ENCODE measurements at places on chromosomes 3 and 15.

- peak; percentile 19 for DNase-seq
These were observed 33.3 kb downstream of the NPTN start for GRCh38 chr15:73599934-73600333.

DNA sequence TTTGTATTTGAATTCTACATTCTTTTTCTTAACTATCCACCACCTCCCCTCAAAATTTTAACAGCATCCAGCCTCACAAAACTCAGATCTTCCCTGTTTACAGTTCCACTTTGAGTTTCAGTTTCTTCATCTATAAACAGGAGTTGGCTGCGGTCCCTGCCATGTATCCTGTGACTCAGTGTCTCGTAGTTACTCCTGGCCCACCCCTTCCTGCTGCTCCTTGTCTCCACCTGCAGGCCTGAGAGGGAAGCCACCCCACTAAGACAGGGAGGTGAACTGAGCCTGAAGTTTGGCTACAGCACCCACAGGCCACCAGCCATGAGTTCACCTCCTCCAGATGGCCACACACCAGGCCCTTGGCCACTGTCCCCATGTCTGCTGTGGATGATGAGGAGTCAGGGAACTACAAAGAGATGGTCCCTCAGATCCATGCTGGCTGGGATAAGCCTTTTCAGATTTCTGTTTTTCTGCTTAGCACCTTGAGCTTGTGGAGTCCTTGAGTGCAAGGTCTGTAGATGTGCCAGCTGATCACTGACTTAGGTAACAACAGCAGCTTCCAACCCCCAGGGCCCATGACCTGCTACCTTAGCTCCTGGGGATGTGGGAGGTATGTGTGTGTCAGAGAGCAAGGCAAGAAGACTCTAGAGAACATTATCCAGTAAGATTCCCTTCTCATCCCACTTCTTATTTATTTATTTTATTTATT is 37.5 kb downstream of the CD86 start:
- DNase-seq = peak; percentile 5

- peak; percentile 42 for DNase-seq
These were observed 59.9 kb downstream of the ZNF621 start for GRCh38 chr3:40584625-40585189.

DNA sequence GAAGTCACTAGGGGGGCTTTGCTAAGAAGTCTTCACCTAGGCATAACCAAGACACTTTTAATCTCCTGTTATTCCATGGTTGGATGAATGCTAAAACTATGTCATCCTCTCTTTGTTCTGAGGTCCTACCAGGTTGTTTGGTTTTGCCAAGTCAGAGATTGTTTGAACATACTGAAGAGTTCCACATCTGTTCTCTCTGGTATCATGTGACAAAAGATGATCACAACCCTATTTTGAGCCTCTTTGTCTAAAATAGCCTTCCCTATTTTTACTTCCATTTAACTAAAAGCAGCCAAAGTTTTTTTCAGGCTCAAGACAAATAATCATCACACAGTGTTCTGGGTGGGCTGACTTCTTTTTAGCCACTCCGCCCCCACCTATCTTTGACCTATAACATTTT is 218.4 kb upstream of the LMCD1 start:
- DNase-seq = no peak

DNA sequence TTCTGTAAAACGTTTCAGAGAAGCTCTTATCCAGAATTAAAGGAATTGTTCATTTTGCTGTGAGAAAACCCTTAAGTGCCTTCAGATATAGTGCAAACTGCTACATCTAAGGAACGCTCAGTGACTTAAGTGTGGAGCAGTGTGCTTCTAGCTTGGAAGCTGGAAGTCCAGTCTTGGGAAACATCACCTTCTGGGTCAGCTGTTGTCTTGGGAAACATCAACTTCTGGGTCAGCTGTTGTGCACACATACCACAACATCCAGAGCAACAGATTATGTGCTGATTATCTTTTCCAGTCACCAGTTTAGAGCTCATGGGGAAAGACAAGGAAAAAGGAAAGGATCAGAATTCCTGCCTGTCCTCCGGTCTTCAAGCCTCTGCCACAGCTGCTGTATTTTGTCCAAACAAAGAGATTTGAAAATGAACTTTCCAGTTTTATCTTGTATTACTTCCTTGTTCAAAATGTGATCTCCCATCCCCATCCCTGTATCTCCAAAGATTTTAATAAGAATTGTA is 713.6 kb downstream of the NSUN3 start:
- DNase-seq = no peak

- peak; percentile 14 for DNase-seq
These were observed 927 bp downstream of the SMAD6 start for GRCh38 chr15:66702787-66703539.

DNA sequence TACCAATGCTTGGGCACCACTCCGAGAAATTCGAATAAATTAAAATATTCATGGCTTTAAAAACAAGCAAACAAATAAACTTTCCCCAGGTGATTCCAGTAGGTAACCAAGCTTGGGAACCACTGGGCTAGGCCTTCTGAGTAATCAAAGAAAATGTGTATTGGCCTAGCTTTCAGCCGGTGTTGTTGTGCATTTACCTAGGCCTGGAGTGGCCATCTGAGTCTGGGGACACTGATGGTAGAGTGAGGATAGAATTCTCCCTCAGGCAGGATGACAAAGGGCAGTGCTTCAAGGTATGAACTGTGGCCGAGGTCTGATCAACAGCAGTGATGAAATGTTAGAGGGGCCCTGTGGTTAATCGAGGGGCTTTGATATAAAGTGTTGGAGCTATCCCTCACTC is 440.5 kb downstream of the EPHB1 start:
- no peak for DNase-seq

DNA sequence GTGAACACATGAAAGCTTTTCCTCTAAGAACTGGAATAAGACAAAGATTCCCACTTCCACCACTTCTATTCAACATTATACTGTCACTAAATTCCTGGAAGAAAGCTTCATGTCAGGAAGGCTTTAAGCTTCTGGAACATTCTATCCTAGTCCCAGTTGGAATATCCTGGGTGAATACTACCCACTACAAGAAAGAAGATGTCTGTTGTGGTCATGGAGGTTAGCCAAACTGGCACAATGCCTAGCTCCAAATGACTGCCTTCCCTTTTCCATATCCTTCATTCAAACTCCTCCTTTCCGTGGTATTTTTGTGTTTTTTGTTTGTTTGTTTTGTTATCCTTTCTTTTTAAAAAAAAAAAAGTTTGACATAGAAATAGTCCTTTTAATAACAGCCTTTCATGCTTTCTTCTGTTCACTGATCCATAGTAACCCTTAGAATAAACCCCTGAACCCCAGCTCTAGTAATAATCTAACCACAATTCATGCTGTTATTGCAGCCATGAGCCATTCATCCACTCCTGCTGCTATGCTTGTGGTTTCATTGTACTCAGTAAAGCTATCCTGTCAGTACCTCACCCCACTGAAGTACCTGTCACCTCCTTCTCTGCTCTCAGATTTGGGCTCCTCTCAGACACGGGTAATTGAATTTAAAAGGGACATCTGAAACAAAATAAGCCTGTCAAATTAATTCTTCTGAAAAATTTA is 447.5 kb downstream of the IGSF11 start:
- DNase-seq = no peak

GRCh38 chr15:78922527-78922926 is 22.3 kb downstream of the CTSH start:
- no peak for DNase-seq

GRCh38 chr3:184177331-184177731 is 2.7 kb downstream of the AP2M1 start:
- peak; percentile 29 for DNase-seq

GRCh38 chr3:138945709-138946662 is 951 bp downstream of the FOXL2 start:
- no peak for DNase-seq

All from astrocyte (in vitro differentiated cells and primary cell).